ENCODE measurements at places on chromosomes 12 and 14.

GRCh38 chr12:7431993-7432685 is 11.8 kb downstream of the CD163L1 start:
- no peak for DNase-seq

DNA sequence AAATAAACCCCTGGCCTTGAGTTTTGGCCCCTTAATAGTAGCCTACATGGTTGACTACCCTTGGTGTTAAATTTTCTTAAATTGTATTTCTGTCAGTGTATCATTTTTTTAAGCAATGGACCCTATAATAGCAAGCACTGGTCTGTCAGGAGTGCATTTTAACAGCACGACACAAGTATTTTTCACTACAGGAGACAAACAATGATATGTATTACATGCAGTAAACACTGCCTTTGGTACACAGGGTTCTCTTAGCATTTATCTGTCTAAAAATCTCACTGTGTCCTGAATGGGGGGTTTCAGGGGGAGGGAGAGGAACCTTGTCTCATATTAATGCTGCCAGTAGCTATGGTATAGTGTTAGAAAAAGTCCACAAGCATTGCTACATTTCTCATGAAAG is 18.4 kb downstream of the LMO3 start:
- no peak for DNase-seq

- DNase-seq, result no peak
Measured at GRCh38 chr14:104532191-104532555, 47.4 kb upstream of the C14orf180 start.

- no peak for DNase-seq
Measured at GRCh38 chr12:9711664-9712063, 21.2 kb downstream of the CLECL1 start.

DNA sequence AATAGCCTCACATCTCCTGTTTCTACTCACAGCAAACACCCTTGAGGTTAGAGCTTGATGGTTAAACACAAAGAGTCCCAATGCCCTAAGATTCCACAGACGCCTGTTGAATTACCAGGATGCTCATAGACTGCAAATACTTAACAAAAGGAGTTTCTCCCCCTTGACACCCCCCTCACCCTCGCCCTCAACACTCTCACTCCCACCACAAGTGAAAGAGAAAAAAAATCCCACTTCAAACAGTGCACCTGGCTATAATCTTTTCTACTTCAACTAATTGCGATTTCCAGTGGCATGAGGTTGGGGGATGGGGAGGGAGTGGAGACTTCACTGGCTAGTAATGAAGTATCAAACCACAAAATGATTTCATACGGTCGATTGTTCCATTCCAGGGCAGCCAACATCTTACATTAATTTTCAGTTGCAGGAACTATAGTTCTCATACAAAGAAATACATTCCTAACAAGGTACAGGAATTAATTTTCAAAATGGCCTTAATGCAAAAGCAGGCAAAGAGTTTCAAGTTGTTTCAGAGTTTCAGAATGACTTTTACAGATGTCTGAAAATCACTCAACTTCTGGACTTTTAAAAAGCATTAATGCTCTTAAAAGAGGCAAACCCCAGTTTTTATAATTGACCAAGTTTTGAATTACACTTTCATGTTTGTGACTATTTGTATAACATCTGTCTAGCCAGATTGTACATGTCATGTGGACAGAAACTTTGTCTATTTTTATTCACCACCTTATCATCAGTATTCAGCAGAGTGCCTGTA is 390.7 kb downstream of the C12orf75 start:
- no peak for DNase-seq

- DNase-seq, result no peak
Measured at GRCh38 chr12:14193639-14194038, 171.8 kb upstream of the ATF7IP start.

- no peak for DNase-seq
Measured at GRCh38 chr14:37508503-37508902, 86.5 kb downstream of the FOXA1 start.
